T1000 (cell line): ENCODE measurements at places on chromosomes 6 and 20.

DNA sequence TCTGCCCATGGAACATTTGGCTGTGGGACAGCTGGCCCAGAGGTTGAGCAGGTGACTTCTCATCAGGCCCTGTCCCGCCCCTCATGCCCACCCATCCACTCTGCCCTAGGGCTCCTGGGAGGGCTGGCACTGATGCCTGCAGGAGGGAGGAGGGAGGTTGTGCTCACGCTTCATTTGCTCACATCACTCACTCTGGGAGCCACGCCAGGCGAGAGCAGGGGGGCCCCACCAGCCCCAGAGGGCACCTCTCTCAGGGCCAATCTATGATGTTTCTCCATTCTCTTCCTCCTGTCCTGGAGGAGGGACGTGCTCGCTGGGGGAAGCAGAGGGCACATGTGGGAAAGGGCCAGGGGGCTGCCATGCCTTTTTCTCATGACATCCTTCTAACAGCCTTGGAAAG is 10.9 kb upstream of the GLP1R start:
- DNase-seq: no peak

- no peak for DNase-seq
Measured at GRCh38 chr6:27592481-27593199, 119.7 kb upstream of the ZNF184 start.

- DNase-seq: no peak
Measured at GRCh38 chr6:168291450-168291849, 28.1 kb downstream of the DACT2 start.

- no peak for DNase-seq
Measured at GRCh38 chr6:168326294-168327261, 7.0 kb upstream of the DACT2 start.

- no peak for DNase-seq
Measured at GRCh38 chr6:39188571-39188970, 40.7 kb downstream of the KCNK5 start.

- no peak for DNase-seq
Measured at GRCh38 chr20:1790386-1790785, 104.8 kb upstream of the SIRPA start.

DNA sequence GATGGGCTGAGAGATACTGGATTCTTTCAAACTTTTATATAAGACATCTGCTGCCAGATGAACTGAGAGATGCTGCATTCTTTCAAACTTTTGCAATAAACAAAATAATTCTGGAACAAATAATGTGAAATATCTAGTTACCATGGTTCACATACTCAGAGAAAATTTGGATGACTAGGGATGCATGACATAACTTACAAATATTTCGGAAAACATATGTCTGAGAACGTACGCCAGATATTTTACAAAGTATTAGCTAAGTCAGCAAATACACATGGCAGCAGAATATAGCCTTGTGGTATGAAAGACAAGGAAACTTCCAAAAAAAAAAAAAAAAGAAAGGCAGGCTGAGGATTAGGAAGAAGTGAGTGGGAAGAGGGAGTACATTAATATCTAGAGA is 113.3 kb upstream of the TRAF3IP2 start:
- no peak for DNase-seq

DNA sequence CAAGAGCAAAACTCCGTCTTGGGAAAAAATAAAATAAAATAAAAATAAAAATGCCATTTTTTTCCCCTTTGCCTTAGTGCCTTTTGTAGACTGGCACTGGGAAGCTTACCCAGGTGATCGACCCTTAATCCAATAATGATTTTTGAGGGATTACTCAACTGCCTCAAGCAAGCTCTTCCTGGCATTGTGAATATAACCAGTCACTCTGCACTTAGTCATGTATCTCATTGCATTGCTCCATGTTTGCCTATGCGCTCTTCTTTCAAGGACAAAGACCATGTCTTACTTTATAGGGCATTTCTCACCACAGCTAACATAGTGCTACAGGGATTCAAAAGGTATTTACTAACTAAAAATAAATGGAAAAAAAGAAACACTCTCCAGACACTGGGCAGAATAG is 13.0 kb downstream of the GFOD1 start:
- no peak for DNase-seq

DNA sequence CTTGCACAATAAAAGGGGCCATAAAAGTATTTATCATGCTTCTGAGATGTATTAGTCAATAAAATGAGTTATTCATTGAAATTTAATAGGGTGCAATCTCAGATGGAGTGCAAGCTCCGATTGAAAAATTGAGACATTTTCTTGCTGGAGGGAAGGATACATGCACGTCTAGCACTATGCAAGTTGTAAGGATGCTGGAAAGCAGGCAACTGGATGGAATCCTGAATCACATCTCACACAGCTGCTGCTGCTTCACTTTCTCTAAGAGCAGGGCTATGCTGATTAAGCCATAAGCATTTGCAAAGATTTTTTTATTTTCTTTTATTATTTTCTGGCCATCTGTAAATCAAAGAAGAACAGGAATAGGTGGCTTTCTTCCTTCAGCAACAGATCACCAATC is 308.8 kb upstream of the EPHA7 start:
- no peak for DNase-seq

- no peak for DNase-seq
Measured at GRCh38 chr20:20060234-20060998, 8.1 kb downstream of the CFAP61 start.

GRCh38 chr6:63660757-63661156 is 25.2 kb downstream of the PHF3 start:
- no peak for DNase-seq

- DNase-seq: no peak
Measured at GRCh38 chr6:163712566-163712961, 298.0 kb downstream of the QKI start.

DNA sequence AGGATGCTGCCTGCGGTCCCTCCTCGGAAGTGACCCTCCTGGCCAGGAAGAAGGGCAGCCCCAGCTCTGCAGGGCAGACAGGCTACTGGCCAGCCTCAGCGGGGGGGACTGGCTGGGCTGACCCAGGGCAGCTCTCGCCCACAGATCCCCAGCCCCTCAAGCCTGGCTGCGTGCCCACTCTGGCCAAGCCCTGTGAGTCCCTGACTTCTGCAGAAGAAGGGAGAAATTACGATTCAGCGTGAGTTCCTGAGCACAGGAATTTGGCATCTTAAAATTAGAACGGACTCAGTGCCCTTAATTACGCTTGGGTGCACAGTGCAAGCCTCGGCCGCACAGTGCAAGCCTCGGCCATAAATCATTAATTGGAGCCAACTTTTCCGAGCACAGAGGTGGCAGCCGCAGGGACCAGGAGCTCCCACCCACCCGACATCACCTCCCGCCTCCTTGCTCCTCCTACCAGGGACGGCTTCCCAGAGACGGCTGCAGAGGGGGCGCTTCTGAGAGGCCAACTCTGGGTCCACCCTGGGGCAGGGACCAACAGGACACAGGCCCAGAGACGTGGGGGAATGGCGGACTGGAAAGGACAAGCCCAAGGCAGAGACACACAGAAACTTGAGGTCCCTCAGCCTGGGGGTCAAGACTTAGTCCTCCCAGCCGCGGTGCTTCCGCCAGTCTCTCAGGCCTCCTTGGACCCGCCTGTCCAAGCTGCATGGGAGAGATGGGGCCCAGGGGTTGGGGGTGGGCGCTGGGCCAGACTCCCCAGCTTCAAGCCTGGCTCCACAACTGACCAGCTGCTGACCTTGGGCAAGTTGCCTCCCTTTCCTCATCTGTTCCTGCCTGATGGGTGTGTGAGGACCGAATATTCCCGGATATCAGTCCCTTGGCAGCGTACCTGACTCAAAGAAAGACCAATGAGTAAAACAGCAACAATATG is 165.4 kb downstream of the TAF4 start:
- DNase-seq: no peak

DNA sequence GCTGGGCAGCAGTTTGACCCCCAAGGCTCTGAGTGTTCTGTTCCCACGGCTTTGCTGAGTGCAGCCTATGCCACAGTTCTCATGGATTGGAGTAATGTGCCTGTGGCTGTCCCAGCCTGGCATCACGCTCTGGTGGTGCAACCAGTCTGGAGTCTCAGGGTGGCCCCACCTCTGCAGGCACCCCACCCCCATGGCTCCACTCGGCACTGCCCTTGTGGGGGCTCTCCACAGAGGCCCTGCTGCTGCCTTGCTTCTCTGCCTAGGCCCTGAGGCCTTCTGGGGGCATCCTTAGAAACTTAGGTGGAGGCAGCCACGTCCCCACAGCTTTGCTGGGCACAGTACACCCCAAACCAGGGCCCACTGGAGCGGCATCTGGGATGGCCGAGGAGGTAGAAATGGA is 25.4 kb upstream of the B4GALT5 start:
- no peak for DNase-seq

GRCh38 chr20:33291830-33292355 is 8.9 kb downstream of the BPIFB1 start:
- DNase-seq: no peak
